Activated naive CD4-positive, alpha-beta T cell treated with anti-CD3 and anti-CD28 coated beads, Interleukin-2, amount 10 ng/mL, durations not matched to agents 7 days and 5 days (primary cell): ENCODE measurements at places on chromosomes 4 and X.

DNA sequence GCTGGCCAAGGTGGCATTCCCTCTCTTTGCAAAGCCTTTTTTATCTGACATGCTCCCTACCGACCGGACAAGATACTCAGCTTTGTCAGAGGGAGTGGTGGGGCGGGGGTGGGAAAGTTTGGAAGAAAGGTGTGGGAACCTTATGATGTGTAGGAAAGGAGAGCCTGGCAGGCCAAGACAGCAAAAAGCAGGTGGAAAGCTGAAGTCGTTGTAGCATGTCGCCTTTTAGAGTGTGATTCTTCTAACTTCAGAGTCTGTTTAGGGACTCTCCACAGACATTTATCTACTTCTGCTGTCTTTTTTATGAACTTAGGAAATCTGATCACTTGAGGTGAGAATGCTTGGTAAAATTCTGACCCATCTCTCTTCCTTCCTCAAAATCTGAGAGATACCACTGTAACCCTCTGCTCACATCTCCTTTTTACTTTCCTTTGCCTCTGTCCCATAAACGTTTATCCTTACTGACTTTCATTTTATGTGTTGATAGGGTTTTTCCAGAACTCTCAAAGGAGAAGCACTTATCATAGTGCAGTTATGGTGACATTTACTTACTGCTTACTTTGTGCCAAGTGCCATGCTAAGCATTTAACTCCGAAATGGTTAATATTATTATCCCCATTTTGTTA, 8.2 kb upstream of the RUFY3 start:
- DNase-seq, result no peak
- no peak overlapping the region for H3K4me3 ChIP-seq
- peaks cover 5% of the 10 kb centered on the region for H3K36me3 ChIP-seq
- H3K4me1 ChIP-seq, result peaks cover 44% of the 10 kb centered on the region

- H3K4me1 ChIP-seq, result no peaks in the 10 kb centered on the region
- H3K27me3 ChIP-seq, result no peaks in the 10 kb centered on the region
- H3K27ac ChIP-seq, result no peak overlapping the region
- no peak for DNase-seq
Observed at GRCh38 chr4:8534129-8534528, 46.1 kb upstream of the GPR78 start.

- no peaks in the 10 kb centered on the region for H3K4me1 ChIP-seq
- no peaks in the 10 kb centered on the region for H3K36me3 ChIP-seq
- DNase-seq, result no peak
- no peaks in the 10 kb centered on the region for H3K27me3 ChIP-seq
Observed at GRCh38 chrX:28552322-28552721, 34.9 kb upstream of the IL1RAPL1 start.

DNA sequence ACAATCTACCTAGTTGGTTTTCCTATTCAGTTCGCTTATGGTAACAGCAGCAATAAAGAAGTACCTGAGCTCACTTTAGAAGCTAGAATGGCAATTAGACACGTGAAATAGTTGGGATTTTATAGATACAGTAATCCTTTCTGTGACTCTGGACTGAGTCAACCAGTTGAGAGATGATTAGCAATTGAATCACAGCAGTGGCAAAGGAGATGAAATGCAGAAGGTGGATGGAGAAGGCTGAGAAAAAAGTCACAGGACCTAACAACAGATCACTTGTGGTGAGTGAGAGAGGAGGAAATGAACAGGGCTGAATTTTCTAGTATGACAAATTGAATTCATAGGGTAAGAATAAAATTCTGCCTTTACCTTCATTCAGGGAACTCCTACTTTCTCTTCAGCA, 197.1 kb upstream of the MAGEB18 start:
- H3K27me3 ChIP-seq, result no peaks in the 10 kb centered on the region
- no peak overlapping the region for H3K27ac ChIP-seq
- DNase-seq, result no peak
- no peak overlapping the region for H3K4me3 ChIP-seq
- H3K4me1 ChIP-seq, result no peaks in the 10 kb centered on the region

- peak; percentile 69 for DNase-seq
- no peaks in the 10 kb centered on the region for H3K27me3 ChIP-seq
- H3K27ac ChIP-seq, result no peak overlapping the region
- H3K36me3 ChIP-seq, result peaks cover 2% of the 10 kb centered on the region
- no peak overlapping the region for H3K4me3 ChIP-seq
Observed at GRCh38 chr4:102449751-102450352, 51.3 kb upstream of the NFKB1 start.

DNA sequence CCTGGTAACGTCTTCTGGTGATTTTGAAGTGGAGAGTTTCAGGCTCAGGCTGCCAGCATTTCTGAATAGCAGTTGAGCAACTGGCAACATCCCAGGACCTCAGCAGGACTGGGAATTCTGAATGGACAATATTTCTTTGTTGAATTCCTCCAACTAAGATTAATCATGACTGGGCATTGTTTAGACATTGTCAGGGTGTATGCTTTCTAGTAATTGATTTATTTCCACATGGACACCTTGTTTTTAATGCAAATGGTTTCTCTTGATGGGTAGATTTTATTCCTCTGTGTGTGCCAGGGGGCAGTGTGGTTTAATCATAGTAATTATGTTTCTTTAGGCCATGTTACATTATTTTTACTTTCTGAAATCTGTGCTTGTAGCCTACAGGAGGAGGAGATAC, 1004.7 kb upstream of the LCORL start:
- H3K4me3 ChIP-seq, result no peak overlapping the region
- H3K27ac ChIP-seq, result no peak overlapping the region
- no peaks in the 10 kb centered on the region for H3K4me1 ChIP-seq

GRCh38 chr4:187118602-187119120, 395.0 kb upstream of the FAT1 start:
- no peaks in the 10 kb centered on the region for H3K4me1 ChIP-seq
- no peak overlapping the region for H3K27ac ChIP-seq
- no peaks in the 10 kb centered on the region for H3K27me3 ChIP-seq
- DNase-seq, result no peak
- no peaks in the 10 kb centered on the region for H3K36me3 ChIP-seq

DNA sequence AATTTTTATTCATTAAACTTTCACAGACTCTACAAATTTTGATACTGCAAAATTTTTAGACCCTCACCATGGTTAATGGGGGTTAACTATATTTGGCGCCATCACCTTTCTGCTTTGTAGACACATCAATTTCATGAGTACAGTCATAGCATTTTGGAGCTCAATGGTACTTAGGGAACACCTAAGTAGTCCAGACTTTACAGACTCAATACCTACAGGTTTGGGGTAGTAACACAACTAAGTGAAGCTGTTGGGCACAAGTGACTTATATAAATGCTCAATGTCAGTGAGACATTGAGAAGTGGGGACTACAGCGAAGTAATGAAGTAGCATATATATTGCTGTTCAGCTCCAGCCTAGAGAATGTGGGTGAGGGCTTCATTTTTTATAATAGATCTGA, 7.5 kb downstream of the GPRIN3 start:
- no peak for DNase-seq
- peaks cover 45% of the 10 kb centered on the region for H3K36me3 ChIP-seq
- H3K27me3 ChIP-seq, result no peaks in the 10 kb centered on the region
- H3K4me1 ChIP-seq, result peaks cover 77% of the 10 kb centered on the region

- H3K27me3 ChIP-seq, result no peaks in the 10 kb centered on the region
- no peak overlapping the region for H3K27ac ChIP-seq
- no peak for DNase-seq
- H3K4me1 ChIP-seq, result no peaks in the 10 kb centered on the region
- peaks cover 56% of the 10 kb centered on the region for H3K36me3 ChIP-seq
- H3K4me3 ChIP-seq, result no peak overlapping the region
Observed at GRCh38 chr4:88754796-88755195, 57.2 kb upstream of the NAP1L5 start.

DNA sequence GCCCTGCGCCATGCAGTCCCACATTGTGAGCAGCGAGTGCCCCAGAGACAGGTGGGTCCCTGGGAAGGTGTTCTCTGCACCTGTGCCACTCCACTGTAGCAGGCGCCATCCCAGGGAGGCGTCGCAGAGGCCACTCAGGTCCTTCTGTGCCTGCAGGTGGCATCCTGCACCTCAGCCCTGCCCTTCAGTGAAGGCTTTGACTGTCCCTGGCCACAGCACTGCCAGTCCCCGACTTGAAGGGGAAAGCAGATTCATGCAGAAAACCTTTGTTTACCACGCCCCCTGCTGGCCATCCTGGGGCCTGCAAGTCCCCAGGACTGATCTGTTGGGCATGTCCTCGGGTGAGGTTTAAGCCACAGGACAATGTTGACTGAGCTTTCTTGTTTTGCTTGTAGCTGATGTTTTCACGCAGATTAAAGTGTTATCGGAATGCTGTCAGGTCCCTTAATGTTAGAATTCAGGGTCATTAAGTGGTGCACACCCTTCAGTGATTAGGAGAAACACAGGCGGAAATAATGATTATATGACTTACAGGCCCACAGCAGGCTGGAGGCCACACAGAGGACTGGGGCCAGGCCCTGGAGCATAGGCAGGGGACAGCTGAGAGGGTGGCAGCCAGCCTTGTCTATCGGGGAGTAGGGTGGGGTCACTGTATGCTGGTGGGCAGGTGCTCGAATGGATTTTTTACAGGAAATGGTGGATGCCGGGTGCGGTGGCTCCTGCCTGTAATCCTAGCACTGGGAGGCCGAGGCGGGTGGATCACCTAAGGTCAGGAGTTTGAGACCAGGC, 5.0 kb downstream of the TACC3 start:
- DNase-seq, result peak; percentile 94
- H3K27me3 ChIP-seq, result no peaks in the 10 kb centered on the region
- peak overlapping the region; percentile 76 for H3K27ac ChIP-seq

DNA sequence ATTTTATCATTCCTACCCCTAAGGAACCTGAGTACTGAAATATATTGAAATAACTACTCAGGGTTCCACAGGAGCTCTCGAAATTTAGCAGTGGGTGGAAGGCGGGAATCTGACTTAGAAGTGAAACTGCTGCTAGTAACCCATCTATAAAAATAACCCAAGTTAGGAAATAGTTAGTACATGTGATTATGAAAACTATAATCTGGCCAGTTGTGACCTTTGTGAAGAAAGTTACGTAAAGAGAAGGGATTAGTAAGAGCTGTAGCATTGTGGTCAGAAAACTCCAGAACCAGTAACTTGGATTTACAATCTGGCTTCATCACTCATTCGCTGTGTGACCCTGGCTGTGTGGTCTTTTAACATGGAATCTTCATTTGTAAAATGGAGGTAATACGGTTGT, 175.5 kb downstream of the RAPGEF2 start:
- H3K27ac ChIP-seq, result no peak overlapping the region
- DNase-seq, result no peak
- H3K36me3 ChIP-seq, result no peaks in the 10 kb centered on the region
- no peaks in the 10 kb centered on the region for H3K27me3 ChIP-seq
- no peak overlapping the region for H3K4me3 ChIP-seq

GRCh38 chrX:63702556-63702955, 82.5 kb downstream of the ARHGEF9 start:
- H3K4me3 ChIP-seq, result no peak overlapping the region
- no peak overlapping the region for H3K27ac ChIP-seq
- no peaks in the 10 kb centered on the region for H3K27me3 ChIP-seq
- H3K36me3 ChIP-seq, result peaks cover 34% of the 10 kb centered on the region
- no peak for DNase-seq
- no peaks in the 10 kb centered on the region for H3K4me1 ChIP-seq

- H3K27me3 ChIP-seq, result no peaks in the 10 kb centered on the region
- H3K36me3 ChIP-seq, result no peaks in the 10 kb centered on the region
- no peak overlapping the region for H3K4me3 ChIP-seq
- no peak overlapping the region for H3K27ac ChIP-seq
- no peaks in the 10 kb centered on the region for H3K4me1 ChIP-seq
Observed at GRCh38 chr4:80812145-80812544, 218.4 kb upstream of the BMP3 start.

DNA sequence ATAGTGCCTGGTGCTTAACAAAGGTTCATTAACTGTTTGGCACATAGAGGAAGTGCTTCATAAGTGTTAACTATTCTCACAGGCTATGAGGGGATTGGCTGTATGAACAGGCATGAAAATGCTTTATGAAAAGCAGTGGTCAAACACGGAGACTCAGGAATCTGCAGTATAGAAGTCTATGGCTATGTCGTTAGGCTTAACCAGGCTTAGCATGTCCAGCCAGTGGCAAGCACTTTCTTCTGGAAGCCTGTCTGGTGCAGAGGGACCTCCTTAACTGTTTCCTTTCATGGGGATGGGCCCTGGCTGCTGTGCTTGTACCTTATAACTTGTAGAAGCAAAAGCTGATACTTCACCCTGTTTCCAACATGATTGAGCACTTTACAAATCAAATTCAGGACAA, 78.4 kb downstream of the PPEF2 start:
- peaks cover 7% of the 10 kb centered on the region for H3K27me3 ChIP-seq
- no peak overlapping the region for H3K4me3 ChIP-seq
- no peaks in the 10 kb centered on the region for H3K4me1 ChIP-seq
- no peak for DNase-seq
- no peaks in the 10 kb centered on the region for H3K36me3 ChIP-seq

DNA sequence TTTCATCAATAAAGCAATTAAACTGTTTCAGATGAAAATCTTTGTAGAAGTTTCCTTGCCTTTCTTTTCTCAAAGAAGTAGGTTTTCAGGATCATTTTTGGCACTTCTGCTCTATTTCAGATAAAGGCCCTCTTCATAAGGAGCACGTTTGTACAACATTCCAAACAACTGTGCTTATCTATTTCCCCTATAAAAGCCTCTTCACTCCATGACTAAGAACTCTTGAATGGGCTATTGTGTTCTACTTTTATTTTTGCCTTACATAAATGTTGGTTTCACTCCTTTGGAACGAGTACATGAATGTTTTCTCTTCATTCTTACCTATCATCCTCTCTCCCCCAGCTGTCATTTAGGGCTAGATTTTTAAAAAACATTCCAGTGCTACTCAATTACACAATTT, 288.0 kb upstream of the PPP1R2C start:
- no peak overlapping the region for H3K4me3 ChIP-seq
- no peaks in the 10 kb centered on the region for H3K4me1 ChIP-seq
- H3K27me3 ChIP-seq, result no peaks in the 10 kb centered on the region
- H3K36me3 ChIP-seq, result no peaks in the 10 kb centered on the region

- DNase-seq, result no peak
- H3K36me3 ChIP-seq, result no peaks in the 10 kb centered on the region
- H3K27me3 ChIP-seq, result no peaks in the 10 kb centered on the region
- no peak overlapping the region for H3K4me3 ChIP-seq
- H3K4me1 ChIP-seq, result no peaks in the 10 kb centered on the region
- no peak overlapping the region for H3K27ac ChIP-seq
Observed at GRCh38 chrX:103183912-103184311, 31.0 kb upstream of the BEX4 start.

- DNase-seq, result no peak
- peaks cover 3% of the 10 kb centered on the region for H3K36me3 ChIP-seq
- no peaks in the 10 kb centered on the region for H3K4me1 ChIP-seq
- no peaks in the 10 kb centered on the region for H3K27me3 ChIP-seq
- no peak overlapping the region for H3K27ac ChIP-seq
- H3K4me3 ChIP-seq, result no peak overlapping the region
Observed at GRCh38 chr4:110108960-110109359, 89.5 kb downstream of the ELOVL6 start.
